ENCODE measurements at places on chromosomes 5 and 9.

DNA sequence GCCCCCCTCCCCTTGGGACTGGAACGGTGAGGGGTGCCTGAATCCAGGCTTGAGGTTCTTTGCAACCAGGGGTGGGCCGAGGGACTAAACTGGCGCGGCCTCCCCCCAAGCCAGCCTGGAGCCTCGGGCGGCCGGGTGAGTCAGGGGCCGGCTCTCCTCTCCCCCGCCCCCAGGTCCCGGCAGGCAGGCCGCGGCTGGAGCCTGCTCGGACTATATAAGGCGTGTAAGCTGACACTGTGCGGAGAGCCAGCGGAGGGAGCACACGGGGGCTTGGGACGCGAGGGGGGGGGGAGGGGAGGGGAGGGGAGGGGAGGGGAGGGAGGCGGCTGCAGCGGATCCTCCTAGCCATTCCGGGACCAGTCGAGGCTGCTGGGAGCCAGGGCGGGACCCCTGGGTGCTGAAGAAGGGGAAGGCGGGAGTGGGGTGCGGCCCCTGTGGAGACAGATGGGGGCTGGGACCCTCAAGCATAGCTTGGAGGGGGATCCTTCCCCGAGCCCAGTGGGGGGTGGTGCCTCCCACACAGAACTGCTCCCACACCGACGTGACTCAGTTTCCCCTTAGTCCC, 595 bp downstream of the PDLIM7 start:
- peak; percentile 93 for DNase-seq

- DNase-seq = no peak
Observed at GRCh38 chr9:126516561-126516935, 97.2 kb upstream of the LMX1B start.

DNA sequence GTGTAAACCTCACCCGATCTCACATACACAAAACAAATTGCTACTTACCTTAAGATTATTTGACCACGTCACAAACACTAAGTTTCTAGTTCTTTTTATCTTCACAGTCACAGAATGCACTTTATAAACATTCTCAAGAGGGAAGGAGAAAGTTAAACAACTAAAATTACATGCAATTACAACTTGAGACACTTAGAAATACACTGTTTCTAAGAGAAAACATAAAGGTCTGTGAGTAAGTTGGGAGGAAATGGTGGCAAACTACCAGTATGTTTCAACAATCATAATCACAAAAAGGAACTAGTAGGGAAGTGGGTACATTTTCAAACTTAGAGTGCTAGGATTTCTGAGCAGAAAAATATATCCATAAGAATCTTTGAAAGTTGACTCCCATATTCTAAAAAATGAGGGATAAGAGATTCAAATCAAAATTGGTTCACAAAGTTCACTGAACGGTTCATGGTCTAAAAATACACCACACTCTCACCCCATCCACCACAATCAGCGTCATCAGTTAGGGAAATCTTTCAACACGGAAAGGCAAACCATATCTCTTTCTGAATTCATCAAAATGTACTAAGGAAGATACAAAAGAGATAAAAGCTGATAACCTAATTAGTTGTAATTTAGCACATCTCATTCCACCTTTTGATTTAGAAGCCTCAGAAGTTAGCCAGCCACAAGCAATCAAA, 182.6 kb downstream of the BNC2 start:
- DNase-seq = no peak

GRCh38 chr5:80957031-80957761, 3.0 kb upstream of the RASGRF2 start:
- DNase-seq = no peak

DNA sequence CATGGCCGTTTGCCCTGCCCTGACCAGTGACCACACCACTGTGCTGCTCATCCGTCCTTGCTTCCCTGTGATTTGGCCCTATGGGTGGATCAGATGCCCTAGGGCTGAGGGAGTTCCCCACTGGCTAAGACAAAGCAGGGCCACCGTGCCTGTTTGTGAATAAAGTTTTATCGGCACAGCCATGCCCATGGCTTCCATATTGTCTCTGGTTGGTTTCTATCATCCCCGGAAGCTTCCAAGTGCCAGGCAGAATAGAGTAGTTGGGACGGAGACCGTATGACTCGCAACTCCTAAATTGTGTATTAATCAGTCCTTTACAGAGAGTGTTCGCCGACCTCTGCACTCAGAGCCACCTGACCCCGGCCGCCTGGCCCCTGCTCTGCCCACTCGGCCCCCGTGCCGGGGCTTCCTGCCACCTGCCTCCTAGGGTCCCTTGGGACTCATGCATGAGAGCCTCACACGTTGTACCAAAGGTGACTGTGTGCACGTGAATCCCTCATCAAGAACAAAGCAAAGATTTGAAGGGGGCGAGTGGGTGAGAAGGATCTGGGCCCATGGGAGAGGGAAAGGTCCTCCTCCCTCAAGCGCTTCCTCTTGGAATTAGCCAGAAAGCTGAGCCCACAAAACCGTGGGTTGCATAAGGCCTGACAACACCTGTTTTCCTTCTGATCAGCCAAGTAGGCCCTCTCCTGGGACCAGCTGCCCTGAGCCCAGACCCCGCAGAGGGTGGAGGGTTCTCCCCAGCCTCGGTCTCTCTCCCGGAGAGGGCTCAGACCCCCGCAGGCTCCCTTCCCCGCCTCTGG, 11.7 kb upstream of the FCN2 start:
- peak; percentile 54 for DNase-seq

DNA sequence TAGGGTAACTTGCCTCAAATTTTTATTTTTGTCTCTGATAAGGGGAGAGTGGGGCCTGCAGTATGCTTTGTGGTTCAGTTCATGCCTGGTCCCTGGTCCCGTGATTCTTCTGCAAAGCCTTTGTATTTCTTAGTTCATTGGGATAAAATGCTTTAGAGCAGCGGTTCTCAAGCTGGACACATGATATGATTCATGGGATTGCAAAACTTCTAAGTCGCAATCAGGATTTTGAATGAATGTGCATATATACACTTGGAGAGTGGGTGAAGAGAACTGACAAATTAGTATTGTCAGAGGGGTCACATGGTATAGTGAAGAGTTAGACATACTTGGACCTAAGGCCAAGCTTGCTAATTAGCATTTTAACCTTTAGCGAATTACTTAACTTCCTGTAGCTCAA, 265.4 kb upstream of the KLF9 start:
- DNase-seq = no peak

GRCh38 chr5:75566710-75567309, 44.4 kb upstream of the ANKDD1B start:
- no peak for DNase-seq

DNA sequence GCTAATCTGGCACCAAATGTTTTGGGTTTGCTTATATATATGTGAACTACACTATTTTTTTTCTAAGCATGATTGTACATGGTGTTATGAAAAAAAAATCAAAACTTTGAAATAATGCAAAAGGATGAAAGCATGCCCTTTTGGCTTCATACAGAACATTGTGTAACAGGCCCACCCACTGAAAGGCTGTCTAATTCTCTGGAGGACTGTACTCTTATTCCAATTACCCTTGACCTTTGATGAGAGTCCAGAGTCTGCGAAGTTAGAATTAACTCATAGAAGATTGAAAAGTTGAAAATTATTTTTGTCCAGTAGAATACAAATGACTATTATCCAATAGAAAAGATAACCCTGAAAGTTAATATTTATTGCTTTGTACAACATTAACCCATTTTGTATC, 117.4 kb downstream of the ADAMTS12 start:
- DNase-seq = no peak

DNA sequence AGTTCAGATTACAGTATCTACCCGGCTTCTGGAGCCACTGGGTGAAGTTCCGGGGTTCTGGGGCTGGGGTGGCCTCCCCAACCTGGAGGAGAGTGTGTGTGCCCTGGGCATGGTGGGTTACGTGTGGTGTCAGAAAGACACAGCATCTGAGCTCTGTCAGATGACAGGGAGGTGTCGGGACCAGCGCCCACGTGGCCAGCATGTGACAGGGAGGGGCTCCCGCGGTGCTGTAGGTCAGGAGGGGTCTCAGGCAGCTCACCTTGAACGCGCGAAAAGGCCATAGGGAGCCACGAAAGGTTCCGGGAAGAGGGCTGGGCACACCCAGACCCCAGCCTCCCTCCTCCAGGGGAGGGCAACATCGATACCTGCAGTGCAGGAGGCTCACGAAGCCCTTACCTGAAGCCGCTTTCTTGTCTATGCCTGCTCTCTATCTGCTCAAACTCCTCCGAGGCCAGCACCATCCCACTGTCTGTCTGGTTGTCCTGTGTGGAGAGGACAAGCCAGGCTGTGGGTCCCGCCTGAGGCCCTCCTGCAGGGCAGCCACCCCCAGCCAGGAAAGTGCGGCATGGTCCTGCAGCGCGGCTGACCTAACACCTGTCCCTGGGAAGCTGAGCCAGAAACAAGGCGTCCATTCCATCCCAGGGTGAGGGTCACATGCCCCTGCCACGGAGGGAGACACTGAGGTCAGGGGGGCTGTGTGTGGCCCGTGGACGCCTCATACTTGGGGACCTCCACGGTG, 17.4 kb upstream of the SCGB3A1 start:
- DNase-seq = no peak

- no peak for DNase-seq
Observed at GRCh38 chr9:135491764-135492163, 8.7 kb upstream of the MRPS2 start.

DNA sequence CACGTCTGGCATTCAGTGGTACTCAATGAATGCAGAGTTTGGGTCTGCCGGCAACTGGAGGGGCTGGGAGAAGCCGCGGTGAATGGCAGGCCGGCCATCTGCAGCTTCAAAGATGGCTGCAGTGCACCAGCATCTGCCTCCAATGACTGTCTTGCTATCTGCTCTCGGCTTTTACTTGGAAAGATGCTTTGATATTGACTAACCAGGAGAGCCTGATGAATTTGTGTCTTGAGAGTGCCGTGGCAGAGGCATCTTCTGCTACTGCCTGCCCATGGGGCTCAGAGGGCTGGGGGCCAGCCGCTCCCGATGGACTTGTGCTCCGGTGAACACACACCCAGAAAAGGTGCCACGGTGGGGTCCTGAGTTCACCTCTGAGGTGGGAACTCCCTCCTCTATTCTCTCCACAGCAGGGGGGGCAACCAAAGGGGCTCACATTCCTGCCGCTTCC, 164.5 kb downstream of the COL23A1 start:
- DNase-seq = peak; percentile 73

GRCh38 chr5:171593401-171593800, 174.0 kb downstream of the FGF18 start:
- peak; percentile 29 for DNase-seq

DNA sequence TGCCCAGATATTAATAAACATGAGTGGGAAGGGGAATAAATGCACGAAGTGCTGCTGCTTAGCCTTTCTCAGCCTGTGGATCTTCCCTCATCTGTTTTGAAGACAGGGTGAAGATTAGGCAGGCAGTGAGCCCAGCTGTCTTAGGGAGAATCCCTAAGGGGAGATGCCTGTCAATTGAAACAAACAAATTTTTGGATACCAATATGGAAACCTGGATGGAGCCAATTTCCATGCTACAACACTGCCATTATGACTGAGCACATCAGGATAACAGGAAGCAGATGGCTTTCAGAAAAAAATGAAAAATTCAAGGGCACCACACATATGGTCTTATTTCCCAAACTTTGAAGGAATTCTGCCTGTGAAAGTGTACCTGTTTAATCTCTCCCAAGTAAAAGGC, 80.3 kb downstream of the HMHB1 start:
- DNase-seq = no peak

- no peak for DNase-seq
Observed at GRCh38 chr5:18397891-18398290, 763.6 kb downstream of the TAF11L14 start.

DNA sequence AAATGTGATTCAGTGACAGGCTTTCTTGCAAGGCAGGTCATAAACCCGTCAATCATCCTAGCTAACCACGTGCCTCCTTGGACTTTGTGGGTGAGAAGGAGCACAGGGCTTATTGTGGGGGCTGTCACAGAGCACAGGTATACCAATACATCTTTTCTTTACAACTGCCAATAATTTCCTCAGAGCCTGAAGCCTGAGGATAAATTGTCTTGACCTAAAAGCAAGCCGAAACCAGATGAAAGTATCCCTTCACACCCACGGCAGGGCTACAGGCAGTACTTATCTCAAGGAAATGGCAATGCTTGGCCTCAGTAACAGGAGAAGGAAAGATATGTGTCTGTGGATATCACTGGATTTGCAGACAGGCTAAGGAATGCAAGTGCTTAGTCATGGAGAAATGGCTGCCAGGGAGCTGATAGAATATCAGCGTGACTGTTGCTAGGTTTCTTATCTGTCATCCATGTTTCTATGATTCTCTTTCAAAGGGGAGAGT, 90.3 kb upstream of the ZNF366 start:
- no peak for DNase-seq

GRCh38 chr5:18113721-18114120, 479.5 kb downstream of the TAF11L14 start:
- DNase-seq = no peak

- no peak for DNase-seq
Observed at GRCh38 chr5:95673081-95673480, 9.7 kb downstream of the SPATA9 start.

GRCh38 chr5:178322736-178323540, 90.3 kb upstream of the PHYKPL start:
- DNase-seq = no peak

- no peak for DNase-seq
Observed at GRCh38 chr5:178778919-178779318, 48.5 kb upstream of the ZNF354A start.

- no peak for DNase-seq
Observed at GRCh38 chr9:16524078-16524477, 346.4 kb downstream of the BNC2 start.

Data from coronary artery (tissue), 2 donors.